ENCODE measurements at places on chromosomes 12 and 14. TPM values are rescaled to one million over a fixed set of nuclear protein-coding genes. Genes with fewer than 3 reads are reported as not detected.

GRCh38 chr12:125254856-125255255 is 189.6 kb downstream of the AACS start:
- no peak overlapping the region for H3K27ac ChIP-seq
- DNase-seq: no peak
- peaks cover 3% of the 10 kb centered on the region for H3K27me3 ChIP-seq
- no peaks in the 10 kb centered on the region for H3K36me3 ChIP-seq

GRCh38 chr14:97618917-97619690 is 821.9 kb downstream of the VRK1 start:
- H3K27me3 ChIP-seq: no peaks in the 10 kb centered on the region
- peak overlapping the region; percentile 28 for H3K4me3 ChIP-seq
- H3K27ac ChIP-seq: peak overlapping the region; percentile 23
- peaks cover 10% of the 10 kb centered on the region for H3K36me3 ChIP-seq
- no peak for DNase-seq

DNA sequence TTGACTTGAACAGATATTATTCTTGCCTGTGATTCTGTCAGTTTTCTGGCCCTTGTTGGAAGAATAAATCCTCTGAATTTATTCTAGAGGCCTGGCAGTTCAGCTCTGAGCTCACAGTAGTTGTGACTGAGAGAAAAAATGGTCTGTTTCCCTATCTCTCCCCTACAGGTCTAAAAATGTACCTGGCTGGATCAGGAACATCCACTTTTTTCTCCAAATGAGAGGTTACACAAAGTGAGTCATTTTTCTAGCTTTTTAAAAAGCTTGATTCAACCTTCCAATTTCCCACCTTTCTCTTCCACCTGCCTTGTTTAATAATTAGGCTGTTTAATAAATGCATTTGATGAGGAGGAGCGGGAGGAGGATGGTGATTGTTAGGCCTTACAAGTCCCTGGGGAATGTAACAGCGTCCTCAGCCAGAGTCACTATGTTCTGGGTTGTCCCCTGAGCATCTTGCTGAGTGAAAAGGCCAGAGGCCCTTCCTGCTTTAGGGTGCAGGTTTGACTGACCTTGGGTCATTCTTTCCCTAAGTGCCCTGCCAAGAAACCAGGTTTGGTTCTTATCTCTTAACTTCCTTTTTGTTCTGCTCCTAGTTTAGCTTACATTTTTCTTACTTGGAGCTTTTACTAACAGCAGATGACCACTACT is 91.7 kb upstream of the FUT8 start:
- peaks cover 7% of the 10 kb centered on the region for H3K36me3 ChIP-seq
- H3K27me3 ChIP-seq: no peaks in the 10 kb centered on the region
- DNase-seq: peak; percentile 58
- peak overlapping the region; percentile 30 for H3K4me3 ChIP-seq

- peaks cover 2% of the 10 kb centered on the region for H3K4me1 ChIP-seq
- H3K27ac ChIP-seq: no peak overlapping the region
- no peaks in the 10 kb centered on the region for H3K27me3 ChIP-seq
- no peak overlapping the region for H3K4me3 ChIP-seq
- DNase-seq: no peak
These were observed 69.0 kb upstream of the DDX11 start for GRCh38 chr12:31004666-31005065.

- H3K4me1 ChIP-seq: peaks cover 6% of the 10 kb centered on the region
- no peaks in the 10 kb centered on the region for H3K36me3 ChIP-seq
- H3K27me3 ChIP-seq: peaks cover 2% of the 10 kb centered on the region
- no peak overlapping the region for H3K4me3 ChIP-seq
These were observed 331.6 kb downstream of the PCNX1 start for GRCh38 chr14:71238835-71239234.

DNA sequence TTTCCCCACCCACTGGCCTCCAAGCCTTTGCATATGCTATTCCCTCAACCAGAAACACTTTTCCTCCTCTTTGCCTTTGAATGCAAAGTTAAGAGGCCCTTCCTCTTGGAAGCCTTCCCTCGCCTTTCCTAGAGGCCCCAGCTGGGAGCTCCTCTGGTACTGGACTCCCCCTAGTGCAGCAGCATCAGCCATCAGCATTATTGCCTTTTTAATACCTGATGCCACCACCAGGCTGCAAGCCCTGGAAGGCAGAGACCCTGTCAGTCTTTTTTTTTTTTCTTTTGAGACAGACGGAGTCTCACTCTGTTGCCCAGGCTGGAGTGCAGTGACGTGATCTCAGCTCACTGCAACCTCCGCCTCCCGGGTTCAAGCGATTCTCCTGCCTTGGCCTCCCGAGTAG is 19.1 kb upstream of the PLA2G1B start:
- H3K4me3 ChIP-seq: no peak overlapping the region
- H3K27ac ChIP-seq: no peak overlapping the region
- no peaks in the 10 kb centered on the region for H3K27me3 ChIP-seq
- H3K4me1 ChIP-seq: no peaks in the 10 kb centered on the region

DNA sequence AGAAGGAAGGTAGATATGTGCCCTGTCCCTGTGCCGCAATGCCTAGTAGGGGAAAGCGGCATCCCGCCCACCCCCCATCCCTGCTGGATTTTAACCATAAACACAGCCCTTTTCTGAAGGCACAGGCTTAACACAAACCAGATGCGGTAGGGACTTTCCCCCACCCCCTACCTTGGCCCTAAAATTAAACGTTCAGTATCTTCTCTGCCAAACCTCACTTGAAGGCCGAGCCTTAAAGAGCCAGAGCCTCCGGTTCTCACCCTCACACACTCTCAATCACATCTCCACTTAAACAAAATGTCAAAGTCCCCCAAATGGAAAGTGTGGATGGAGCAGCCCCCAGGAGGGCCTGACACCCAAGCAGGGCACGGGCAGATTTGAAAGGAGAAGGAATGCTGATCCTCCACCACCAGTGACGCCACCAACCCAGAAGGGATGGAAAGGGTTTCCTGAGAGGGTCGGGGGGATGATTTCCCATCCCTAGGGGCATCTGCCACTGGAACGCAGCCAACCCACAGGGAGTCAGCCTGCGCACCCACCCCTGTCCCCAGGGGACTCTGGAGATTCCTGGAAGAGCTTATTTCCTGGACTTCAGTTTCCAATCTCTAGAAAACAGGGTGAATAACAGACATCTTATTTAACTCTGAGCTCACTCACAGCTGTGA is 26.4 kb downstream of the ACTN1 start:
- H3K4me1 ChIP-seq: peaks cover 26% of the 10 kb centered on the region
- no peak overlapping the region for H3K4me3 ChIP-seq
- H3K36me3 ChIP-seq: peaks cover 4% of the 10 kb centered on the region
- DNase-seq: no peak
- H3K27me3 ChIP-seq: no peaks in the 10 kb centered on the region

DNA sequence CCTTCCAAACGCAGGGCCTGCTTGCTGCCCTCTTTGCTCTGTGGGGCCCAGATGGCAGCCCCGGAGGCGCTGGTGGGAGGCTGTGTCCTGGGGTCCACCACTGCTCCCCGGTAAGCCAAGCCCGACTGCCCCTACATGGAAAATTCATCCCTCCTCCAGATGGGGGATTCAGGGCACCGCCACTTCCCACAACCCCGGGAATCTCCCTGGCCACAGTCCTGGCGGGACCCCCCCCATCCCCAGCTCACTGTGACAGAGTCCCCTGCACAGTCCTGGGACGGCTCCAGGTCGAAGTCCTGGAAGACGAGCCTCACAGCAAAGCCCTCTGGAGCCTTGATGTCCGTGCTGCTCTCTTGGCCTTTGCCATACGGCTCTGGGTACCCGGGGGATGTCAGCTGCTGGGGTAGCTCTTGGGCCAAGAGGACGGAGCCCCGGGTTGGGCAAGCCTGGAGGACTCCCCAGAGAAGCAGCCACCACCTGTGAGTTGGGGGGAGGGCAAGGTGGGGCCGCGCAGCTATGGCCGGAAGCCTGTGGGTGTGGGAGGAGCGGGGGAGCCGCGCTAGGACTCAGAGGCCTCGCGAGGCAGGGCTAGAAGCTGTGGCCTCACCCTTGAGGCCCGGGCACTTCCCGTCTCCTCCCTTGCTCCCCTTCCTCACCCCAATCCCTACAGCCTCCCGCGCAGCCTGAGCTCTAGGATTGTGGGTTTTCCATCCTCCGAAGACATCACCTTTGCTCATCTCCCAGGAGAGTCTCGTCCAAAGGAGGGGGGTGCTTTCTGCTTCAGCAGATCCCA is 815 bp downstream of the C1RL start:
- H3K27ac ChIP-seq: peak overlapping the region; percentile 92
- peak; percentile 94 for DNase-seq
- peaks cover 44% of the 10 kb centered on the region for H3K36me3 ChIP-seq
- H3K27me3 ChIP-seq: no peaks in the 10 kb centered on the region
- H3K4me3 ChIP-seq: peak overlapping the region; percentile 95
- H3K4me1 ChIP-seq: peaks cover 38% of the 10 kb centered on the region

- no peak for DNase-seq
- no peaks in the 10 kb centered on the region for H3K36me3 ChIP-seq
- H3K27me3 ChIP-seq: peaks cover 18% of the 10 kb centered on the region
- peaks cover 3% of the 10 kb centered on the region for H3K4me1 ChIP-seq
- H3K4me3 ChIP-seq: no peak overlapping the region
These were observed 405.8 kb downstream of the MED13L start for GRCh38 chr12:115871714-115872113.

DNA sequence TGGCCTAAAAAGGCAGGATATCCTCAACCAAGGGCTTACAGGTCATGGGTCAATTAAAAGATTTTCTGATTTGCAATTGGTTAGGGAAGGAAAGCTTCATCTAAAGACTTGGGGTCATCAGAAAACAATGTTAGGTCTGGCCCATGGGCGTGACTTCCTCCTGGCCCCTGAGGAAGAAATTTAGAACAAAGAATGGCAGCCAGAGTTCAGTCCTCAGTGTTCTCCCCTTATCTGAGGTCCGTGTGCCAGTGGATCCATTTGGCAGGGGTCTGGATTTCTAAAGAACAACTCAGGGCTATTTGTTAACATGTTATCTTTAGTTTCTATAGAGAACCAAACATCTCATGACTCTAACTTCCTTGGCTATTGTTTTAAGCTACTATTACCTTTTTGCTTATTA is 27.8 kb upstream of the NFYB start:
- H3K4me3 ChIP-seq: no peak overlapping the region
- no peak for DNase-seq
- no peaks in the 10 kb centered on the region for H3K4me1 ChIP-seq
- peaks cover 8% of the 10 kb centered on the region for H3K27me3 ChIP-seq
- H3K27ac ChIP-seq: no peak overlapping the region

DNA sequence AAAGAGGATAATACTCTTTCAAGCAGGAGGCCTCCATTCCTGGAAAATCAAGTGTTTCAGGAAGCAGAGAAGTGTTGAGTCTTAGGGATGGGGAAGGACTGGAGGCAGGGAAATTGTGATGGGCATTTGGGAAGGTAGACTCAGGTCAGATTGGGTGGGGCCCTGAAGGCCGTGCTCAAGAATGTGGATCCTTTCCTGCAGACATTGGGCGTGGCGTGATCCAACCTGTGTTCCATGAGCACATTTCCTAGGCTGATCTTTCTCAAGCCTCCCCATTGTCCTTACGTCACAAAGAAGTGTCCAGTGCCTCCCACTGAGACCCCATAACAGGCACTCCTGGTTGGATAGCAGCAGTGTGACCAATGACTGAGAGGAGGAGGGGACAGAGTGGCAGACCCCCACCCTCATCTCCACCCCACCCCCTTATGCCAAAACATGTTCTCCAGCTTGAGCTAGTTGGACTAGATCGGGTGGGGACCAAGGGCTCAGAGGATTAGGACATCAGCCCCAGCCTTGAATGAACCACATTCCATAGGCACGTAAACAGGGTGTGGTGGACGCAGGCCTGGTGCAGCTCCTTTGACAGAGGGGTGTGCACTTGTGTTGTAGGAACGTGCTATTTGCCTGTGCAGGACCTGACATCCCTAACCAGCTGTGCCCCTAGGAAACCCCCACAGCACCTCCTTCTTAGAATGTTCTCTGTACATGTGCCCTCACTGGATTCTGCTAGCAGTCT is 76.8 kb downstream of the TTC9 start:
- DNase-seq: no peak
- peaks cover 3% of the 10 kb centered on the region for H3K4me1 ChIP-seq
- H3K27ac ChIP-seq: no peak overlapping the region
- no peak overlapping the region for H3K4me3 ChIP-seq
- H3K27me3 ChIP-seq: peaks cover 10% of the 10 kb centered on the region
- no peaks in the 10 kb centered on the region for H3K36me3 ChIP-seq

DNA sequence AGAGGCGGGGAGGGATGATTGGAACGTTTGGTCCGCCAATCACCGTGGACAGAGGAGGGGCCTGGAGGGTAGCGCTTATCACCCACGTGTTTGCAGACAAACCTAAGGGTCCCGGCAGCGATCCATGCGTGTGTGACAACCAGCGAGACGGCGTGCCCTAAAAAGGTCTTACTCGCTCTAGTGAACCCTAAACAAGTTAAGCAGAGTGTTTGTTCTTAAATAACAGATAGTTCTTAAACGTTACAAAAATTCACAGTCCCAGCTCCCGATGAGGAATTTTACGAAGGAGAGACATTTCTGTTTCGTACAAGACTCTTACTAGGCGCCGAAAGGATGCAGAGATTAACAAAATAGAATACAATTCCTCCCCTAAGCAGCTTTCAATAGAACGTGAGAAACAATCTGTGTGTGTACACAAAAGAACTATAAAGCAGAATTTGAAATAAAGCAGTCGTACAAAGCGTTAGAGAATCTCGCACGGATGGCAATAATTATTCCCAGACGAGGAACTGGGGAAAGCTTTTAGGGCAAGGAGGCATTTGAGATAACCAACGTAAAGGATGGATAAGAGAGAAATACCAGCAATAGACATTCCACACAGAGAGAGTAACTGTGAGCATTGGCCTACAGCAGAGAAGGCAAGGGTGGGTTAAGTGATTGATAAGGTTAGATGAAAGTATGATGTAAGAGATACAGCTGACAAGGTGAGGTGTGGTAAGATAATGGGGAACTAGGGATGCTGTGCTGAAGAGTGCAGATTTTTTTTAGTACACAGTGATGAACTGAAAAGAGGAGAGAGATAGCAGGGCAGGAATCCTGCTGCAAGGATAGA is 831 bp upstream of the RPS6KA5 start:
- peak; percentile 68 for DNase-seq
- H3K4me3 ChIP-seq: no peak overlapping the region
- H3K27me3 ChIP-seq: no peaks in the 10 kb centered on the region
- H3K27ac ChIP-seq: no peak overlapping the region
- H3K4me1 ChIP-seq: peaks cover 47% of the 10 kb centered on the region

DNA sequence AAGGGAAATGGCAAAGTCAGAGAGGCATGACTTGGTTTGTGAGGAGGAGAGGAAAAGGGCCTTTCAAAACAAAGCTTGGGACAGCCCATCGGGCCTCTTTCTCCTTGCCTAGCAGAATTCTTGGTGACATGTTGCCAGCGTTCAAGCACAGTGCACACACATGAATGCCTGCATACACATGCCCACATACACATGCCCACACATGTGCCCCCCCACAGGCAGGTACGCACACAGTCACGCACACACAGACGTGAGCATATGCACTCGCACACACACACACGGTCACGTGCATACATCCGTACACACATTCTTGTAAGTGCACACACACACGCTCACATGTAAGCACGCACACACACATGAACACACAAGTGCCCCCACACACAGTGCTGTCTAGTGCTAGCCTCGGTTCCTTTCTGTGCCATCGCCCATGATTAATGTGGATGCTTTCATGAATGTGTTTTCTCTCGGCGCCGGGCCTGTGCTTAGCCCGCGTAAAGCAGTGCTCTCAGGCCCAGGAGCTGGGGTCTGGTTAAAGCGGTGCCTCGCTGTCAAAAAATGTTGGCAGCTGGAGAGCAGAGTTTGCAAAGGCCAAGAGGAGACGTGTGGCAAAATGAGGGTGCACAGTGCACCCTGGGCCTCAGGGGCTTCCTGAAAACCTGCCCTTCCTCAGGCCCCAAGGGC is 328.8 kb upstream of the DIO3 start:
- no peak overlapping the region for H3K4me3 ChIP-seq
- no peak for DNase-seq

NGB gene
- total RNA-seq: not detected

KRT75 gene
- not detected for total RNA-seq

COQ10A gene
- 17.0 TPM for total RNA-seq

NPFF gene
- 0.57 TPM for total RNA-seq

KITLG gene
- 0.09 TPM for total RNA-seq

PARPBP gene
- 22.9 TPM for total RNA-seq

All from activated CD4-positive, alpha-beta T cell treated with anti-CD3 and anti-CD28 coated beads, Interleukin-2, amount 10 ng/mL, durations not matched to agents 24 days and 14 days (primary cell).